ENCODE measurements at places on chromosomes 3 and 15.

DNA sequence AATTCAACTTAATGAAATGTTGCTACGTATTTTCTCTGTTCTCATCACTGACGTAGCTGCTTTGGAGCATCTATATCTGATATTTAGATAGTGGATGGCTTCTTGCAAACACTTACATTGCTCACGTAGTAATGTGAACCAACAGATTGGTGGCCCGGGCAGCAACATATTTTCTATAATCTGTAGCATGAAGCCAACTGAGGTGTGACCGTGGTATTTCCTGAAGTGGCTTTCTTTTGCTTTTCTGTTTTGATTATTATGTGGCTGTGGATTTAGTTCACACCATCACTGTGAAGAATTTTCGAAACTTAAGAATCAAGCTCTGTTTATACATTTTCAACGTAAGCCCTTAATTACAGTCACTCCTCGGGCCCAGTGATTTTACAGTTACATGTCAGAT, 288.5 kb downstream of the LPP start:
- DNase-seq, result no peak

DNA sequence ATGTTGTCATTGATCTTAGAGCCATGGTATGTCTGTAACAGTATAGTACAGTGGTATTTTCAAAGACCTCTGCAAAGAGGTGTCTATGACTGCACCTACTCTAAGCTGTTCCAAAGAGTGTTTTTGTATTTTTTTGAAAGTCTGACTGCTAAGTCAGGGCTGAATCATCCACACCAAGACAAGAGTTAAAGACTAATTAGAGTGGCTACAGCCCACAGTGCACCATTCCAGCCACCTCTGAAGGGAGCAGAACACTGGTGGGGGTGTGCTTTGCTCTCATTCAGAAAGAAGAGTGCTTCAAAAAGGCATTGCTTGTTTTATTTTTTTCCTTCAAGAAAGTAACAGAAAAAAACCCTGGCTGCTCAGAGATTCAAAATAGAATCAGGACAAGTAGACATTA, 301.4 kb downstream of the GABRG3 start:
- no peak for DNase-seq

- DNase-seq, result no peak
These were observed 209.9 kb downstream of the NTRK3 start for GRCh38 chr15:88046576-88047129.

- no peak for DNase-seq
These were observed 6.3 kb upstream of the BHLHE40 start for GRCh38 chr3:4972652-4973643.

- DNase-seq, result no peak
These were observed 1202.7 kb downstream of the OTOL1 start for GRCh38 chr3:162699291-162699690.

DNA sequence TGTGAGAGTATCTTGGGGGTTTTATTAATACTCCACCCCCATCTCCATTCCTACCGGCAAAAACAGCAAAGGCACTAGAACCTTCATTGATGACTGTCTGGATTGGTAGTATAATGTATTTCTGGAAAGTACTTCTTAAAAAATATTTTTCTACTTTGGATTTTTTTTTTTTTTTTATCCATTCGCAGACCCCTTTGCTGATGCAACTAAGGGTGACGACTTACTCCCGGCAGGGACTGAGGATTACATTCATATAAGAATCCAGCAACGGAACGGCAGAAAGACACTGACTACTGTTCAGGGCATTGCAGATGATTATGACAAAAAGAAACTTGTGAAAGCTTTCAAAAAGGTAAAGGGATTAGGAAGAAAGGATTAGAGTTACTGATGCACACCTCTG, 1.2 kb downstream of the EIF1B start:
- DNase-seq, result peak; percentile 20

DNA sequence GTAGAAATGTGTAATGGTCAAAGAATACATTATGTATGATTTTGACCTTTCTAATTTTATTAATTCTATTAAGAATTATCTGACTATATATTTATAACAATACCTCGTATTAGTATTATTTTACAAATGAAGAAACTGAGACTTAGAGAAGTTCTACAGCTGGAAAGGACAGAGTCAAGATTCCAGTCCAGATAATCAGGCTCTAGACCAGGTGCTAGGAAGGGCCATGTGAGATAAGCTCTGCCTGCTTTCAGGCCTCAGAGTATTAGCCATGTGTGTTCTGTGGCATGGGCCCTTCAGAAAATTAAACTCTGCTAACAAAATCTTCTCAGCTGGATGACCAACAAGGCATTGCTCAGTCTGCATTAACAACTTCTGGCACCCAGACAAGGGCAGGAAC, 87.5 kb downstream of the CD200R1L start:
- no peak for DNase-seq

DNA sequence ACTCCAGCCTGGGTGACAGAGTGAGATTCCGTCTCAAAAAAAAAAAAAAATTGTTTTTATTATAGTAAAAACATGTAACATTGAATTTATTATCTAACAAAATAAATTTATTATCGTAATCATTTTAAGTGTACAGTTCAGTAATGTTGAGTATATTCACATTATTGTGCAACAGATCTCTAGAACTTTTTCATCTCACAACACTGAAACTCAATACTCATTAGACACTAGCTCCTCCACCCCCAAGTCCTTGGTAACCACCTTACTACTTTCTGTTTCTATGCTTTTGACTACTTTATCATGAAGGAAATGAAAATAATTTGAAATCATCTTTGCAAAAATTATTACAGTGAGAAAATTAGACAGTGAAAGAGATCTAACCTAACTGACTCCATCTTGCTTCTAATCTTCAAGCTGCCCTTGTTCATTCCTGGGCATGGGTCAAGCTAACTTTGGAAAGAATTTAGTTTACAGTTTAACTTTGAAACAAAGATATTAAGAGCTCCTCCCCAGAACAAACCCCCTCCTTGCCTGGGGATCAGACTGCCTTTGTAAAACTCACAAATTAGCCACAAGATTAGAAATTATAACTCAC, 15.0 kb upstream of the FYCO1 start:
- DNase-seq, result no peak

DNA sequence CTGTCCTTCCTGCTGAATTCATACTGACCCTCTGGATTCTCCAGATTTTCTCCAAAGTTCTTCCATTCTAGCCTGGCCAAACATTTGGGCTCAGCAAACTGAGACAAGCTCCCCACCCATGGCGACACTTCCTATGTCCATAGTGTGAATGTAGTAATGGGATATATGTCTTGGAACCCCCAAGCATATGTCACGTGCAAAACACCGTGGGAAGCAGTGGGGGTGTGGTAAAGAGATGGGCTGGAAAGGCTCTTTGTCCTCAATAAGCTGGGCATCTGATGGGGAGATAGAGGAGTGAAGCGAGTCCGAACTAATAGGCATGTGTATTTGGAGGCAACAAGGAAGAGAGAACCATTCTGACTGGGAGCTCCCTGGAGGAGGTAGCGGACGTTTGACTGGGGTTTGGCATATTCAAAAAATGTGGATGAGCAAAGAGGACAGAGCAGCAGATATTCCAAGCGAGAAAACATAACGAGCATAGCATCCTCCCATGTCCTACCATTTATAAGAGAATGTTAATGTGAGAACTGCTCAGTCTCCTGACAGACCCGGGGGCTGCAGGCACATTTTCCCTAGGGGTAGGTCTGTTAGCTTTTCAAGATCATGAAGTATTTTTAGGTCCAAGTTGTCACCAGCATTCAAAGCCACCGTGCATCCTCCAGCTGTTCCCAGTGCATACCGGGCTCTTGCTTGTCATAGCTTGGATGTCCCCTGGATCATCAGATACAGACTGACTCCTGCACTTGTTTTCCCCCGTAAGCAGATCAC, 25.6 kb downstream of the TPM1 start:
- no peak for DNase-seq

DNA sequence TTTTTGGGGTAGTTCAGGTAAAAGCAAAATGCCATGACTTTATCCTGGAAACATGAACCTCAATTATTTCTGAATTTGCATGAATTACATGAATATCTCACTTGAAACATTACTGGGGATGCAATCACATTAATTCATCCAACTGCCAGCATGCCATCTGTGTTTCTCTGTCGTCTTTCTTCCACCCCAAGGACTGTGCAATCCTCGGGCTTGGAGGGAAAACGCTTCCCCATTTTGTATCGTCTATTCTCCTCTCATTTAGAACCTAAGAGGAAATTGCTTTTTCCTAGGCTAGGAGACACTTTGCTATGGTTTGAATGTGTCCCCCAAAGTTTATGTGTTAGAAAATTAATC, 109.4 kb downstream of the SQOR start:
- peak; percentile 2 for DNase-seq

- no peak for DNase-seq
These were observed 12.7 kb upstream of the ST3GAL6 start for GRCh38 chr3:98750276-98750919.

DNA sequence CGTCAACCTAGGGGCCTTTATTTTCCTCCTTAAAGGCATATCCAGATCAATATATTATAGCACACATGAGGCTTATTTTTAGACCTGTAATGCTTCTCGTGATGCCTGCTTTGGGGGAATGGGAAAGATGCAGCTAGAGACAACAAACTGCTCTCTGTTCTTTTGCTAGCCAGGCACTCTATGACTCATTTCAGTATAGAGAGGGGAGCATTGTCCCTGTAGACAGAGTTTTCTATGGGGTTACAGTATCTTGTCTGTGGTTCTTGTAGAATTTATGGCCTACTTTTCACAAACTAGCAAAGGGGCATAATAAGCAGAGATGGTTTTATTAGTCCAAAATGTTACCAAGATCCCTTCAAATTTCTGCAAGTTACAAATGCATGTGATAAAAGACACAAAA, 305.6 kb downstream of the LSAMP start:
- no peak for DNase-seq

GRCh38 chr15:97072545-97072944, 742.0 kb downstream of the NR2F2 start:
- no peak for DNase-seq

DNA sequence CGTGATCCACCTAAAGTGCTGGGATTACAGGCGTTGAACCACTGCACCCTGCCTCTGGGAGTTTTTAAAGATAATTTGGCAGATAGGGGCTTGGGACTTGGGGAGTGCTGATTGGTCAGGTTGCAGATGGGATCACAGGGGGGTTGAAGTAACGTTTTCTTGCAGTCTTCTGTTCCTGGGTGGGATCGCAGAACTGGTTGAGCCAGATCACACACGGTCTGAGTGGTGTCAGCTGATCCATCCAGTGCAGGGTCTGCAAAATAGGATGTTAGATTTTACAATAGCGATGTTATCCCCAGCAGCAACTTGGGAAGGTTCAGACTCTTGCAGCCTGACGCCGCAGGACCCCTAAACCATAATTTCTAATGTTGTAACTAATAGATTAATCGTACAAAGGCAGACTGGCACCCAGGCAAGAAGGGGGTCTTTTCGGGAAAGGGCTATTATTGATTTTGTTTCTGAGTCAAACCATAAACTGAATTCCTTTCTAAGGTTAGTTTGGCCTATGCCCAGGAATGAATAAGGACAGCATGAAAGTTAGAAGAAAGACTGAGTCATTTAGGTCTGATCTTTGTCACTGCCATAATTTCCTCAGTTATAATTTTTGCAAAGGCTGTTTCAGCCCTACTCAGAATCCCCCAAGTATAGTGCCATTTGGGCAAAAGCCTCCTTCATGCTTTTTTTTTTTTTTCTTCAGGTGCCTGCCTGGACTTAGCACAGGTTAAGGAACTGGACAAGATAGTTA, 1.5 kb upstream of the CA12 start:
- DNase-seq, result no peak

DNA sequence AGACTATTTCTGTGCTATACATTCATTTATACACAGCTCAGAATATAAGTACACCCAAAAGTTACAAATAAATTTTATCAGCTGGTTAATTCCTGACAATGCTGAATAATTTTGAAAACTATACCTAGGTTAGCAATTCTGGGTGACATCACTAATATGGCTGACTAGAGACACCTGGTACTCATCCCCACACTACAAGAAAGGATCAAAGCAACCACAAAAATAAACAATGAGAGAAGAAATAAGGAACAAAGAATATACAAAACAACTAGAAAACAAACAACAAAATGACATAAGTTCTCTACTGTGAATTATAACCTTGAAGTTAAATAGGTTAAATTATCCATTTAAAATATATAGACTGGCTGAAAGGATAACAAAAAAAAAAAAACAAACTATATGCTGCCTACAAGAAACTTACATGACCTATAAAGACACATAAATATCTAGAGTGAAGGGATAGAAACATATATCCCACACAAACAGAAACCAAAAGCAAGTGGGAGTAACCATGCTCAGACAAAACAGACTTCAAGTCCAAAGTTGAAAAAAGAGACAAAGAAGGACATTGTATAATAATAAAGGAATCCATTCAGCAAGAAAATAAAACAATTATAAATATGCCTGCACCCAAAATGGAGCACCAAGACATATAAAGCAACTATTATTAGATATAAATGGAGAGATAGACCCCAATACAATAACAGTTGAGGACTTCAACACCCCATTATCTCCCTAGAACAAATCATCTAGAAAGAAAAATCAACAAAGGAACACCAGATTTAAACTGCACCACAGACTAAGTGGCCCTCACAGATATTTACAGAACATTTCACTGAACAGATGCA, 57.8 kb downstream of the IMPG2 start:
- DNase-seq, result no peak

DNA sequence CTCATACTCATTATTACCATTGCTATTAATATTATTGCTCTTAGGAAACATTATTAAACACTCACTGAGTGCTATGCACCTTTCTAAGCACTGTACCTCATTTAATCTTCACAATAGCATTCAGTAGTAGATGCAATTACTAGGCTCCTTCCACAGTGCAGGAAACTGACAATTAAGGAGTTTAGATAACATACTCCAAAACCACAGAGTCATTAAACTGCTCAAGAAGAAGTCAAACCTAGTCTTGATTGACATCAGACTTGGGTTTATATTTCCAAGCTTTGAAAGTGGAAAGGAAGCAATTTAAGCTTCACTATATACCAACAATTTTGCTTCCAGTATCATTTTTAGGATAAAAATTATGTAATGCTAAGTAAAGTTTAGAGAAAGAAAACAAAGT, 490.1 kb upstream of the ARRDC4 start:
- DNase-seq, result no peak

GRCh38 chr3:190281308-190282051, 40.8 kb downstream of the CLDN1 start:
- peak; percentile 72 for DNase-seq

DNA sequence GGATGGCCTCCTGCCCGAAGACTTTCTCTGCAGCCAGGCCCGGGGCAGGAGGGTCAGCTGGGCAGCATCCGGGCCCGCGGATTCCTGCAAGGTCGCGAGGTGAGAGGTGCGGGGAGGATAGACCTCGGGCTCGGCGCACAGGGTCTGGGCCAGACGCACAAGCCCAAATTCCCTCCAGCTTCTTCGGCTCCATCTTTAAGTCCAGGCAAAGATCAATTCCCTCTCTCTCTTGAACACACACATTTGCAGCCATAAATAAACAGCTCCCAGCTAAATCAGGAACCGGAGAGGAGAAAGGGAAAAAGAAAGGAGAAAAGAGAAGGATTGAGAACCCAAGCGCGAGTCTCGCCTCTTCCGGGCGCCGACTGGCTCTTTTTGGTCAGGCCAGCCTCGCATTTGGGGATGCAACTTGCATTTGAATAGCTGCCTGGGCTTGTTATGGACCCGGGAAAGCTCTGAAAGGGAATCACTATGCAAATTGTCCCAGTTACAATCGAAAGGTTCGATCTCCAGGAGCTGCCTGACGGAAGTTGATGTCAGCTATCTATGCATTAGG, 14.5 kb upstream of the ONECUT1 start:
- DNase-seq, result no peak

GRCh38 chr3:173584838-173585831, 187.6 kb downstream of the NLGN1 start:
- DNase-seq, result no peak
